Stimulated activated CD8-positive, alpha-beta memory T cell treated with anti-CD3 and anti-CD28 coated beads, Interleukin-4, amount 100 ng/mL, for 24 hours (primary cell): ENCODE measurements at places on chromosomes 7 and 10.

- no peak for DNase-seq
These were observed 31.2 kb upstream of the BMPER start for GRCh38 chr7:33873981-33874750.

DNA sequence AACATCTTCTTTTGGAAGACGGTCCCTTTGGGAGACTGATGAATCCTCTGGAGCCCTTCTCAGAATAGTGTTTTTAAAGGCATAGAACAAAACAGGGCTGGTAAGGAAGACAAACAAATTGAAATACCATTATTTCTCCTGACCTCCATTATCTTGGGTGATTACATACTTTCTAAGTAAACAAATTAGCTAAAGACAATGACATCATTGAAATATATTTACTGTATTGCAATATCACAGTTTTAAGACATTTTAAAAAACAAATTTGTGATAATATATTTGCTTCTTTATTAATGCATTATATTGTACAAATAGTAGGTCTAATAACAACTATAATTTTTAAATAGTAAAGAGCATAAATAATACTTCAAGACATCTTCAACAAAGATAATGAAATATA is 152.2 kb upstream of the CDK1 start:
- no peak for DNase-seq

- no peak for DNase-seq
These were observed 7.8 kb downstream of the MAD1L1 start for GRCh38 chr7:2224934-2225333.

DNA sequence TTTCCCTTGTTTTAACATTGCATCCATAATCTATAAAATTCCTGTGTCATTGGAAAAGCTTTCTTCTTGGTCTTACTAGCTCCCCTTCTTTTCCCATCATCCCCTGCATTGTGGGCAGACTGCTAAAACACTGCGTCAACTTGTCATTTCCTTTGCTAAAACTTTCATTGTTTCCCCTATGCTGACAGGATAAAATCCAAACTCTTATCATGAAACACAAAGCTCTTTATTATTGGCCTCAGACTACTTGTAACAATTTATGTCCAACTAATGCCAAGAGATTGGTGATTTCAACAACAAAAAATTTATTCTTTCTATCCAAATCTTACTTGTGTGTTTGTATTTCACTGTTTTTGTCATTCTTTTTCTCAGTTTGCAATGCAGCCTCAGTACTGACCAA is 339.1 kb downstream of the HGF start:
- no peak for DNase-seq

DNA sequence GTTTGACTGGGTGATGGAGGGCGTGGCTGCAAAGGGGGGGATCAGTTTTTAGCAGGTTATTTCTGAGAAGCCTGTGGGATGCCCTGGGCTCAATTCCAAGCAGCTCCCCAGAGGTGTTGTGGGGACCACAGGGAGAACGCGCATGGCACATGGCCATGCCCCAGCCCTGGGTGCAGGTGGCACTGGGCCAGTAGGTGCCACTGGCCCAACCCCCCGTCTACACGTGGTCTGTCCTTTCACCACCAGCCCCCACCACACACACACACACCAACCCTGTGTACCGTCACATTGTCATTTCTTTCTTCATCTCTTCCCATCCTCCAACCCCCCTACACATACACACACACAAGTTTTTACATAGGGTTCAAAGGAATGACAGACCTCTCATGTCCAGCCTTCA is 115.1 kb upstream of the STK17A start:
- no peak for DNase-seq

DNA sequence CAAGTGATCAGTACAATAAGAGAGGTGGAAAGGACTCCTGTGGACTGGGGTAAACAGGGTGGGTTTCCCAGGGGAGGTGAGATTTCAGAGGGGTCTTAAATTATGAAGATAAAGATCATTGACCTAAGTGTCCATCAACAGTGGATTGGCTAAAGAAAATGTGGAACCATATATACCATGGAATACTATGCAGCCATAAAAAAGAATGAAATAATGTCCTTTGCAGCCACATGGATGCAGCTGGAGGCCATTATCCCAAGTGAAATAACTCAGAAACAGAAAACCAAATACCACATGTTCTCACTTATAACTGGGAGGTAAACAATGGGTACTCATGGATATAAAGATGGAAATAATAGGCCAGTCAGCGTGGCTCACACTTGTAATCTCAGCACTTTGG is 28.9 kb upstream of the CUX1 start:
- no peak for DNase-seq

DNA sequence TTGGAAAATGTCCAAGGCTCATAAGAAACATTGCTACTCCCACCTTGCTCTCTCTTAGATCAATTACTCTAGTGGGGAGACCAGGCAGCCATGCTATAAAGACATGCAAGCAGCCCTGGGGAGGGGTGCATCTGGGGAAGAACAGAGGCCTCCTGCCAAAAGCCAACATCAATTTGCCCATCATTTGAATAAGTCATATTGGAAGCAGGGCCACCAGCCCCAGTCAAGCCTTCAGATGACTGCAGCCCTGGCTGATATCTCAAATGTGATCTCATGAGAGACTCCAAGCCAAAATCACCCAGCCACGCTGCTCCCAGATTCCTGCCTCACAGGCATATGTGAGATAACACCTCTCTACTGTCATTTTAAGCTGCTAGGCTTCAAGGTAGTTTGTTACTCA is 157.5 kb upstream of the PDE1C start:
- DNase-seq, result no peak

- DNase-seq, result no peak
These were observed 400.9 kb upstream of the SEMA3D start for GRCh38 chr7:85587785-85588184.

- no peak for DNase-seq
These were observed 15.9 kb downstream of the GPRIN2 start for GRCh38 chr10:46540412-46541016.

DNA sequence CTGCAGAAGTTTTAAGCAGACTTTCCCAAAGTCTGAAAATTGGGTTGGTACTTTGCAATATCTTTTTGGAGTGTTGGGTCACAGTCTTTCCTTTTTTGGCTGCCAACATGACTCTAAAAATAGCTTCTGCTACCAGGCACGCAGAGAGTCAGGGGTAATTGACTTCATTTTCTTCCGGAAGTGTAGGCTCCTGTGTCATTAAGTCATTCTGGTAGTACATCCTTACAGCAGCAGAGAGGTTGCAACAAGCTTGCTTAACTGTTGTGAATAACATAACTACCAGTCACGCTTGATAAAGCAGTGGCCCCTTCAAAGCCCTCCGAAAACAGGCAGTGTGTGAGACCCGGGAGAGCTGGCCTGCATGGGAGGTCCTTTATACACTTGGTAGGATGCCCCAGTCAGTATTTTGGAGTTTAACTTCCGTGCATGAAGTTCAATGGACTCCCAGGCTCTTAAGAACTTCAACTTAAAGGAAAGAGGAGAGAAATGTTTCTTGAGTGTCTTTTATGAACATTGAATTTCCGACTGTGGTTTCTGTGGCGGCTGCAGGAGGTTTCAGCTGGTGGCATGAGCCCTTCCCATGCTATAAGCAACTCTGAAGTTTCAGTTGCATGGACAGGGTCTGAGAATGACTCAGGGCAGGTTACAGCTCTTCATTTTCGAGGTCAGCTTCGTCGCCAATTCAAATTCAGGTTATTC is 310.7 kb downstream of the GALNT17 start:
- DNase-seq, result no peak

DNA sequence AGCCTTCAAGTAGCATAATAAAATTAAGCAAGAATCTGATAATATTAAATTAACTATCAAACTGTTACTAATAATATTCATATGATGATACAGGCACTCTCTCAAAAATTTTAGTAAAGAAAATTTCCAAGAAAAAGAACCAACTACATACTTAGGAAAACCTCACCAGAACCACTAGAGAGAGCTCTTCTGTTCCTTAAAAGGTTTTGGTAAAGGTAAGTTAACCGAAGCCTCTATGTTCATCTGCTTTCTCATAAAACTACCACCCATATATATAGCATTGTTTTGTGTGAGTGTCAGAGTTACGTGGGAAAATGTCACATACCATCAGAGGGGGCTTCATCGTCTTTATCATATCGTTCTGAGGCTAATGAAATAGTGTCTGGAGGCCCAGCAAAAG is 20.7 kb downstream of the SKAP2 start:
- DNase-seq, result no peak

- no peak for DNase-seq
These were observed 88.5 kb downstream of the CCNY start for GRCh38 chr10:35424680-35425285.

GRCh38 chr7:74061840-74062539 is 21.6 kb upstream of the LIMK1 start:
- peak; percentile 56 for DNase-seq

- no peak for DNase-seq
These were observed 116.1 kb downstream of the GPR37 start for GRCh38 chr7:124649397-124650014.

GRCh38 chr10:28661035-28661434 is 16.3 kb upstream of the BAMBI start:
- DNase-seq, result no peak

- DNase-seq, result no peak
These were observed 16.1 kb downstream of the CCSER2 start for GRCh38 chr10:84344526-84344925.

DNA sequence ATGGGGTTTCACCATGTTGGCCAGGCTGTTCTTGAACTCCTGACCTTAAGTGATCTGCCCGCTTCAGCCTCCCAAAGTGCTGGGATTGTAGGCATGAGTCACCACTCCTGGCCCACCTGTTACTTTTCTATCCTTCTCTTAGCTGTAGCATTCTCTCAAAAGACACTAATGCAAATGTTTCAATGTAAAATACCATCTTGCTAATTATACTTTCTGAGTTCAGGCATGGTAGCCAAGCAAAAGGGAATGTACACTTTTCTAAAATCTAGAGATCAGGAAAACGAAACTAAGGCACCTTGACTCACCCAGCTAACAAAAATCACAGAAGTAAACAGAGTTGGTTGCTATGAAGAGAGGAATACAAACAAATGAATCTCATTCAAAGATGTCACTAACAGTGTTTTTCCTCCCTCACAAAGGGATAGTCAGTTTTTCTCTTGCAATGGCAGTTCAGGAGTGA is 401.0 kb upstream of the NRP1 start:
- no peak for DNase-seq

GRCh38 chr10:124739986-124740368 is 4.2 kb downstream of the FAM53B start:
- no peak for DNase-seq

DNA sequence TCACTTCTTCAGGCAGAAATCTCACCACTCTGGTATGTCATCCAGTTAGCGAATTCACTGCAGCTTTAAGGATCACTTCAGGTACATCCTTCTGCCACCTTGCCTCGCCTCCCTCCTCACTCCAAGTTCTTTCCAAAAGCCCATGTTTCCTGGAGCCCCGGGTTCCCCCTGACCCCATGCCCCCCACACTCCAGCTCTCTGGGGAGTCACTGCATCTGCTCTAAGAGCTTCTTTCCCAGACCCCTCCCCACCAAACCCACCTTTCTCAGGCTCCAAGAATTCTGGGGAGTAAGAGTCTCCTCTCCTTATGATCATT is 969.5 kb upstream of the ZNF722 start:
- no peak for DNase-seq

GRCh38 chr10:122490786-122491680 is 29.7 kb downstream of the HTRA1 start:
- DNase-seq, result peak; percentile 13

DNA sequence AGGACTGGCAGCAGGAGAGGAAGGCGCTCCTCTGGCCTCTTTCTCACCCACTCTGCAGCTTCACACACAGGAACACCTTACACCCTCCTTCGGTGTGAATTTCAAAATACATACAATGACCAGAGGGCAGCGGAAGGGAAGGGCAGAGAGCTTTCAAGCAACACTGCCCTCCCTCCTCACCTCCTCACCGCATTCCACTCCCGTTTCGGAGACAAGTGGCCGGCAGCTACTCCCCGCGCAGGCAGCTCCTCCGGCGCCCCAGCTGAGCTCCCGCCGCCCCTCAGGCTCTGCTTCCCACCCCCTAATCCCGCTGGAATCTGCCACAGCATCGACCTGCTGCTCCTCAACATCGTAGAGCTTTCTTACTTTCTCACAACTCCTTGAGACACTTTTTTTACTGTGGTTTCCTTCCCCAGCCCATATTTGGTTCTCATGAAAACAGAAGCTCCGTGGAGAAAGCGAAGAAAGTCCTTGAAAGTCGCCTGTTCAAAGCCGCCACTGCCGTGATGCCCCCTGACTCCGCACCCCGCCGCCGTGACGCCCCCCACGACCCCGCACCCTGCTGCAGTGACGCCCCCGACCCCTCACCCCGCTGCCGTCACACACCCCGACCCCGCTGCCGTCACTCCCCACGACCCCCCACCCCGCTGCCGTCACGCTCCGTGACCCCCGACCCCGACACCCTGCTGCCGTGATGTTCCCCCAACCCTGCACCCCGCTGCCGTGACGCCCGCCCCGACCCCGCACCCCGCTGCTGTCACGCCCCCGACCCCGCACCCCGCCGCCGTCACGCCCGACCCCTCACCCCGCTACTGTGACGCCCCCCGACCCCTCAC is 14.6 kb upstream of the GPER1 start:
- no peak for DNase-seq

DNA sequence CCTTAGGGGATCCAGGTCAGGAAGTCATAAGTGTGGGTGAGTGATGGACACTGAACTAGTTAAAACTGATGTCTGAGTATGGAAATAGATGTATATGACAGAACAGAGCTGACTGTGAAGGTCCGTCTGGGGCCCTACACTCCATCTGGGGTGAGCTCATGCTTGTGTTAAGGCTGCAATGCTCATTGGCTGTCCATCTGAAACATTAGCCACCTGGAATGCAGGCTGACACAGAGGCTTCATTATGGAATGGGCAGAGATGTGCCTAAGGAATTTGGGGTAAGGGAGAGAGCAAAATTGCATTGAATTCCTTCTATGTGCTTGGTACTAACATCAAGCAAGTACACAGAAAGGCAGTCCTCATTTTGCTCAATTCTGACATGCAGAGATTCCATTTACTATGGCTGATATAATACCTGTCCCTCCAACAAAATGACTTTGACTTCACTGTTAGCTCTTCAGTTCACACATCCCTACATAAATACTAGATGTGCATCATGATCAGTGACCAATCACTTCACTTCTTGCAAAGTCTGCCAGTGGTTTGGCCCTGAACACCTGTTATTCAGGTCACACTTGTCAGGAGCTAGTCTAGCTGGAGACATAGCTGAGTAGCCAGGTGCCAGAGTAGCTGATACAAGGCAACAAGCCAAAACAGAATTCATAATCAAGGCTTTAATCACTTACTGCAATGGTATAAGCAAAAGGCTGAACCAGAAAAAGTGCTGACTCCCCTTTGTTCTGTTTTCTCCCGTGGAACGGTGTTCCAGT is 128.9 kb upstream of the VWC2 start:
- DNase-seq, result no peak

- DNase-seq, result no peak
These were observed 3.0 kb upstream of the TECPR1 start for GRCh38 chr7:98254951-98255610.
